ENCODE measurements at places on chromosomes 2 and 18.

GRCh38 chr2:38266382-38267061 is 110.6 kb downstream of the ATL2 start:
- DNase-seq: no peak

GRCh38 chr18:63646936-63647335 is 2.9 kb upstream of the SERPINB4 start:
- DNase-seq: no peak

GRCh38 chr2:42832289-42832634 is 39.9 kb upstream of the HAAO start:
- DNase-seq: no peak

GRCh38 chr2:45879406-45879805 is 227.9 kb downstream of the PRKCE start:
- DNase-seq: no peak

- no peak for DNase-seq
These were observed 5.2 kb upstream of the COMMD1 start for GRCh38 chr2:61900281-61900680.

- no peak for DNase-seq
These were observed 16.2 kb upstream of the RAB1A start for GRCh38 chr2:65146078-65146477.

GRCh38 chr2:136129601-136130000 is 11.7 kb upstream of the CXCR4 start:
- no peak for DNase-seq

- DNase-seq: no peak
These were observed 9.3 kb downstream of the ST6GAL2 start for GRCh38 chr2:106876699-106877098.

GRCh38 chr2:26059542-26059941 is 25.7 kb downstream of the RAB10 start:
- no peak for DNase-seq

- no peak for DNase-seq
These were observed 162.0 kb downstream of the SLC8A1 start for GRCh38 chr2:40289771-40290404.

GRCh38 chr2:88692187-88692586 is 714 bp downstream of the RPIA start:
- no peak for DNase-seq

GRCh38 chr2:1749489-1750119 is 5.3 kb upstream of the PXDN start:
- no peak for DNase-seq

GRCh38 chr2:234425639-234426603 is 71.0 kb downstream of the ARL4C start:
- DNase-seq: no peak

GRCh38 chr2:44055664-44056063 is 59.9 kb upstream of the LRPPRC start:
- DNase-seq: no peak

DNA sequence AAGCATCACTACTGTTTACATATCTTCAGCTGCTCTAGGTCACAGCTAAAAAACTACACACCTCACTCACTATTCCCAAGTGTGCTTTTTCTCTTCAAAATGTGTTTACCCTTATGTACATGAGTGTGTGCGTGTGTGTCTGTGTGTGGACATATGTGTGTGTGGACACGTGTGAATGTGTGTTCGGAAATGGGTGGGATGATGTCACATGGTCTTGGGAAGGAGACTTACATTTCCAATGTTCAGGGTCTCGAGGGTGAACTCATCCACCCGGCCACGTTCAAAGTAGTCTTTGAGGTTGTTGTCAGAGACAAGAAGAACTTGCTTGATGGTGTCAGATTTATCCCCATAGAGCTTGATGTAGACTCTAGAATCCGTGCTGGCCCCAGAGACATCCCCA is 87.8 kb downstream of the LOXHD1 start:
- no peak for DNase-seq

- DNase-seq: no peak
These were observed 6.2 kb downstream of the CCBE1 start for GRCh38 chr18:59690996-59691395.

- no peak for DNase-seq
These were observed 20.6 kb downstream of the ADCY3 start for GRCh38 chr2:24899361-24899910.

- DNase-seq: no peak
These were observed 3.5 kb downstream of the YES1 start for GRCh38 chr18:808502-808901.

DNA sequence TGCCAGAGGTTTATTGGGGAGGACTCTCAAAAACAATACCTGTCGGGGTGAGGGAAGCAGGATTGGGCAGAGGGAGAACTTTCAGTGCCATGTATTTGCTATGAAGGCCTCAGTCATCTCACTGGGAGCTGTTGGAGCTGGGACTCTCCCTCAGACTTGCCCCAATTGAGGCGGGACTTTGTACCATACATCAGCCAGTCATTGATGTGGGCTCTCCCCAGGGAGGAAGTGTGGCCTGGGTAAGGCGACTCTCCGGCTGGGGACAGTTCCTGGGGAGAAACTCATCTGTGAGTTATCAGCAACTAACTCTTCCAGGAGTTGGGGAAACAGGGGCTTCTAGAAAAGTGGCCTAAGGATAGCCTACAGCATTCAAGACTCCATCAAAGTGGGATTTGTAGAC is 66.5 kb downstream of the FTCDNL1 start:
- DNase-seq: no peak

DNA sequence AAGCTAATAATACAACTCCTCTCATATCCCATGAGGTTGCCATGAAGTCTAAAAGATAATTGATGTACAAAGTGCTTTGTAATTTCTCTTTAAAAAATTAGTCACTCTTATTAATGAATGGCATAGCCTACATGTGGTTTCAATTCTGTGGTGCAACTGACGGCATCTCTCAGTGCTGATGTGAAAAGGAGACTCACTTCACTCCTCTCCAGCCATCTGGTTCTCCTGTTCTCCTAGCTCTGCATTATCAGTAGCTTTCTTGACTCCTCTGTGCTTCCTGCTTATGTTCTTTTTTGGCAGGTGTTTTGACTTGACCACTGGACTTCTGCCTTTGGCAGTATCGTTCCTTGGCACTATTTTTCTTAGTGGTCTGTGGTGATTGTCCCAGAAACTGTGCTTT is 134.9 kb upstream of the ZFP36L2 start:
- no peak for DNase-seq

- DNase-seq: no peak
These were observed 154.3 kb upstream of the FN1 start for GRCh38 chr2:215590010-215590745.

- DNase-seq: no peak
These were observed 241.4 kb upstream of the KLHL14 start for GRCh38 chr18:33014060-33014796.

- no peak for DNase-seq
These were observed 60.6 kb downstream of the SLC4A3 start for GRCh38 chr2:219687882-219688559.

DNA sequence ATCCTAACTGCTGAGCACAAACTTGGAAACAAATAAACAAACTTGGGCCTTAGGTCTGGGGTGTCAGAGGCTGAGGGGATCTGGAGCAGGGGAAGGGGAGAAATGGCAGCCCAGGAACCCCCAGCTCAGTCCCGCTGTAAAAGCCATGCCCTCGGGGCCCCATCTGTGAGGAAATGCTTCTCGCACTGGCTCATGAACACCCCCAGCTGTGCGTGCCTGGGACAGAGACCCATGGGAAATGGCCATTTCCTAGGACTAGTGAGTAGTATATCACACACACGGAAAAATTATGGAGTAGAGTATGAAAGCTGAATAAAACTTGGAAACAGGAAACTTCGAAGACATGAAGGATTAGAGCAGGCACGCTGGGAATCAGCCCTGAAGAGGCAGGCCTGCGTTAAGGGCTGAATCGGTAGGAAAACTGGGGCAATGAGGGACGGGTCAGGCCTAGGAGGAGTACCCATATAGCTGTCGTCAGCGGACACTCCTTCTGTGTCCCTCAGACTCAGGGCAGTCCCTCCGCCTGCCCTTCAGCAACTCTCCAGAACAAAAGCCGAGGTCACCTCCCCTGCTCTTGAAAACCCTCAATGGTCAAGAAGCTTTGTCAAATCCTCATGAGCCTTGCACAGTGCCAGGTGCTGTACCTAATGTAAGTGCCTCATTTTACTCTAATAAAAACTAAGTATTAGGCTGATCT is 120.8 kb upstream of the ODC1 start:
- no peak for DNase-seq

DNA sequence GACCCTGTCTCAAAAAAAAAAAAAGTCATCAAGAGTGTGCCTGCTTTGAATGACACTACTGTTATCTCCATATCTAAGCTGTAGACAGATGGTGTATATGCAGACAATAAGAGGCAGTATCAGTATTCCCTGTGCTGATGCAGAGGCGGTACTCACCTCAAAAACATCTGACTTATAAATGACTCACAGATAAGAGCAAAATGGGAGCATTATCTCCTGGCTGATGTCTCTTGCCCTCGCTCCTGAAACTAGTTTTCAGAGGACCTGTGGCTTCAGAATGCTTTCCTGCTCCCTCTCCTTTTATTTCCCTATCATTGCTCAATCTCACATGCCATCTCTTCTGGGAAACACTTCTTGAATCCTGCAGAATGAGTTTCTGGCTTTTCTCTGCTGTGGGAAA is 289.6 kb downstream of the PTPRM start:
- DNase-seq: no peak

GRCh38 chr2:160989778-160990177 is 170.4 kb upstream of the TANK start:
- DNase-seq: no peak

DNA sequence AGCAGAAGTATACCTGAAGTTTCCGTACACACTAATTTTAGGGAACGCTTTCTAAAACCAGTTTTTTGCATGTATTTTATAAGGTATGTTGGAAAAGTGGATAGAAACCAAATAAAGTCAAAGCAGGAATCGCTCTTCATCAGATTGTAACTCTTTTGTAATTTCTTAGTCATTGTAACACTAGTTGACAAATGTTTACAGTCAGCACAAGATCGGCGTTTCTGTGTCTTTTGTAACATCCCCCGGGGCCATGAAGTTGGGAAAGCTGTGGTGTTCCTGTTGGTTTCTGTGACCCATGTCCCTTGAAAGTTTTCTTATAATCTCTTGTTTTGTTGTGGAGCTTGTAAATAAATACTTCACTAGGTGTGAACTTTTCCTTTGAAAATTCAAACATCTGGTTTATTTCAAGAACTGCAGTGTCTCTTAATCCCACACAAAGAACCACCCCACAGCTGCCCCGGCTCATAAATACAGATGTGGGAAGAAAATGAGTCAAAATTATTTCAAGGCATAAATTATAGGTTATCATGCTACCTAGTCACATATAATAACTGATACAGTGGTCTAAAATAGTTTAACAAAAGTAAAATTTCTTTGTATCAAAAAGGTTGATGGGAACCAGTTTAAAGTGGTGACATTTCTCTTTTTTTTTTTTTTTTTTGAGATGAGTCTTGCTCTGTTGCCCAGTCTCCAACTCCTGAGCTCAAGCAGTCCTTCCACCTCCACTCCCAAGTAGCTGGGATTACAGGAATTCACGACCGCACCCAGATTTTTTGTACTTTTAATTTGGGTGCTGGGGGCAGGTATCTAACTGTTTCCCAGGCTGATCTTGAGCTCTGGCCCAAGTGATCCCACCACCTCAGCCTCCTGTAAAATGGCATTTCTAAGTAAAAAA is 751 bp upstream of the NMI start:
- no peak for DNase-seq

GRCh38 chr2:241959751-241960269 is 90.3 kb downstream of the RTP5 start:
- no peak for DNase-seq

- DNase-seq: no peak
These were observed 14.7 kb downstream of the CDK15 start for GRCh38 chr2:201821080-201821479.

DNA sequence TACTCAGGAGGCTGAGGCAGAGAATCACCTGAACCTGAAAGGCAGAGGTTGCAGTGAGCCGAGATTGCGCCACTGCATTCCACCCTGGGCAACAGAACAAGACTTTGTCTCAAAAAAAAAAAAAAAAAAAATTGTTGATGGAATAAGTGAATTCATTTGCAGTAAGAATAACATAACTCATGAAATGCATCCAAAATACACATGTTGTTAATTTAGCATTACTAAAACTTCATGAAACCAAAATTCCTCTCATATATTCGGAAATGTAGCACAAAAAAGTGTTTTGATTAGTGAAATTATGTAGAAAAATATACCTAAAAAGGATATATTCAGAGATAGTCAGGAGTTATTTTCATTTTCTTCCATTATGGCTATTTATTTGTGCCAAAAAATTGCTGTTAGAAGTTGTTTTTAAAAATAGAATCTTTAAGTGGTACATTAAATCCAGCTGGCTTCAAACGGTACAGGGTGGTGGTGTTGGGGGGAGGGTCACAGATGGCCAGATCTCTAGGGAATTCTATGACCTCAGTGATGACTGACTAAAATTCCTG is 78.2 kb upstream of the UGP2 start:
- DNase-seq: no peak

DNA sequence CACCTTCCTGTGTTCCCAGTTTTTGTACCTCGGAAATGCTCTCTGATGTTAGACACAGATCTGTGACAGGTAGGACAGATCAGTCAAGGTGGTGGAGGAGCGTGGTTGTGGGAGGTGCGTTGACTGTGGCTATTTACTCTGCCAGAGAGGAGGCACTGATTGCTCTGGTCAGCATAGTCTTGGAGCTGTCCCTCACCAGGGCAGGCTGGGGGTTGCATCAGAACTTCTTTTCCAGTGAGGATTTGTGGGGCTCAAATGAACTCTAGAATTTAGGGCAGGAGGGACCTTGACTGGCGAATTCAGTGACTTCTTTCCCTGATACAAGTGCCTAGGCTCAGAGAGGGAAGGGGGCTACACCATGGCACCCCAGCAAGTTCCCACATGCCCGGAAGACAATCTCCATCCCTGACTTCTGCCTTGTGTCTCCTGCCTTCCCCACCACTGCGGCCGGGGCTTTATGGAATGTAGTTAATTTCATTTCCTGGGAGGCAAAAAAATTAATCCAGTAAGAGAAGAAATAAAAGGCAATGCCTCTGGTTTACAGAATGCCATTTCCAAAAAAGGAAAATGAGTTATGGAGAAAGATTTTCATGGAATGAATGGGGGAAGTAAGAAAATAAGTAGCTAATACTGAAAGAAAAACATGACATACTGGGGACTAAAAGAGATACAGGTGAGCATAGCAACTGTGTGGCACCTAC is 26.1 kb downstream of the NIFK start:
- no peak for DNase-seq

- no peak for DNase-seq
These were observed 60.4 kb downstream of the COL4A4 start for GRCh38 chr2:227103583-227103982.

GRCh38 chr2:109175350-109175678 is 46.3 kb downstream of the SH3RF3 start:
- no peak for DNase-seq

- DNase-seq: no peak
These were observed 488.5 kb downstream of the EIPR1 start for GRCh38 chr2:2889141-2889540.

GRCh38 chr2:174007010-174007409 is 41.8 kb upstream of the SP3 start:
- no peak for DNase-seq

GRCh38 chr18:54769526-54770464 is 58.5 kb upstream of the RAB27B start:
- no peak for DNase-seq

GRCh38 chr2:65800998-65801397 is 368.6 kb upstream of the SPRED2 start:
- peak; percentile 22 for DNase-seq

- DNase-seq: no peak
These were observed 3.0 kb upstream of the FIGLA start for GRCh38 chr2:70793450-70793849.

All from NT2/D1 (cell line).